ENCODE measurements at places on chromosomes 7 and 10.

- DNase-seq, result no peak
These were observed 415.3 kb upstream of the NRP1 start for GRCh38 chr10:33749790-33750189.

- DNase-seq, result no peak
These were observed 237.4 kb downstream of the ELMO1 start for GRCh38 chr7:37211097-37211880.

DNA sequence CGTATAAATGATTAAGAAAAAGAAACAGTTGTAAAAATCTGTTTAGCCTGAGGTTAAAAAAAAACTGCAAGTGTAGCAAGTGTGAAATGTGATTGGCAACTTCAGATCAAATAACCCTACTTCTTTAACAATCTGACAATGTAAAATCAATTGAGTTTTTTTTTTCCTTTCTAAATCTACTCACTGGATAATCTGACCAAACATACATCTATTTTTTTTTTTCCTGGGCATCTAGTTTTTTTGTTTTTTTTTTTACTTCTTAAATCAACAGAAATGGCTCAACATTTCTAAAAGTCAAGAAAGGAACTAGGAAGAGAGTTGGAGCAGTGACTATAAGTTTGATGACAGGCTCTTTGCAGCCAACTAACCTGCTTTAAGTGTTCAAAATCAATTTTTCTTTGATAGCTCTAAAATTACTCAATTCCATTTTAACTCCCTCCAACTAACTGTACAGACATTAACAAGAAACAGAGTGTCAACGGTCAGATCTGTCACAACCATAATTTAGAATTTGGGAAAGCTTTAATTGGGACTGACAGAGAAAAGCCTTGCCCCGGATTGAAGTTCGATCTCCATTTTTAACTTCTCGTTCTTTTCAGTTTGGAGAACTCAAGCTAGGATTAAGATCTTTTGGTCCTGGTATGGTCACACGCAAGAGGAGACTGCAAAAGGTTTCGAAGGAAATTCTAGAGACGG lies 1.2 kb downstream of the ARL3 start:
- DNase-seq, result no peak

DNA sequence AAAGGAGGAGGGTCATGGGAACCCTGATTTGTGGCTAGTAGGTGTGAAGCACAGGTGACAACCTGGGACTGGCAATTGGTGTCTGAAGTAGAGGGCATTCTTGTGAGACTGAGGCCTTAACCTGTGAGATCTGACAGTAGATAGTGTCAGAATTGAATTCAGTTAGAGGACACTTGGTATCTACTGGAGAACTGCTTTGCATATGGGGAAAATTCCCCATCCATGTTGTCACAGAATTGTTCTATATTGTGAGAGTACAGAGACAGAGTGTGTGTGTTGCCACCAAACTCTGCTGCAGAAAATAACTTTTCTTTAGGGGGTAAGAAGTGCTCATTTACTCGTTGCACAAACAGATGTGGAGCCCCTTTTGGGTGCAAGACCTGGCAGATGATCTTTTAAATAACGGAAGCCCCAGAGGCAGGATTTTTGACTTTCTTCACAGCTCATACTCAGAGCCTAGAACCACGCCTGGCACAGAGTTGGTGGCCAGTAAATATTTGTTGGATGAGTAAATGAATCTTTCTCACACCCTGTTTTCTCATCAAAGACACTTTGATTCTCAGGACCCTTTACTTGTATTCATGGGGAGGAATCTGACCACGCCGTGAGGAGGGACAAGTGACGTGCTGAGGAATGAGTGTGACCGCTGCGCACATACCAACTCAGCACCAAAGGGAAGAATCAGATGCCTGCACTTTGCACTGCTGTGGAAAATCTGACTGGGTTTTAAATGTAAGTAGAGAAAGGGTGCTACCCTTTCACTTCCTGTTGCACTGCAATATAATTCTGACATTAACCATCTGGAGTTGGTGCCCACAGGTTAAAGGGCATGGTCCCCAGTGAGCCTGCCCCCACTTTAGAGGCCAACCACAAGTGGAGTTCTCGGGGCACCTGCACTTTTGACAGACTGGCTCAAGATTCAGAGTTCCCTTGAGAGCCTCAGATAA lies 39.2 kb upstream of the SDHAF3 start:
- DNase-seq, result no peak

DNA sequence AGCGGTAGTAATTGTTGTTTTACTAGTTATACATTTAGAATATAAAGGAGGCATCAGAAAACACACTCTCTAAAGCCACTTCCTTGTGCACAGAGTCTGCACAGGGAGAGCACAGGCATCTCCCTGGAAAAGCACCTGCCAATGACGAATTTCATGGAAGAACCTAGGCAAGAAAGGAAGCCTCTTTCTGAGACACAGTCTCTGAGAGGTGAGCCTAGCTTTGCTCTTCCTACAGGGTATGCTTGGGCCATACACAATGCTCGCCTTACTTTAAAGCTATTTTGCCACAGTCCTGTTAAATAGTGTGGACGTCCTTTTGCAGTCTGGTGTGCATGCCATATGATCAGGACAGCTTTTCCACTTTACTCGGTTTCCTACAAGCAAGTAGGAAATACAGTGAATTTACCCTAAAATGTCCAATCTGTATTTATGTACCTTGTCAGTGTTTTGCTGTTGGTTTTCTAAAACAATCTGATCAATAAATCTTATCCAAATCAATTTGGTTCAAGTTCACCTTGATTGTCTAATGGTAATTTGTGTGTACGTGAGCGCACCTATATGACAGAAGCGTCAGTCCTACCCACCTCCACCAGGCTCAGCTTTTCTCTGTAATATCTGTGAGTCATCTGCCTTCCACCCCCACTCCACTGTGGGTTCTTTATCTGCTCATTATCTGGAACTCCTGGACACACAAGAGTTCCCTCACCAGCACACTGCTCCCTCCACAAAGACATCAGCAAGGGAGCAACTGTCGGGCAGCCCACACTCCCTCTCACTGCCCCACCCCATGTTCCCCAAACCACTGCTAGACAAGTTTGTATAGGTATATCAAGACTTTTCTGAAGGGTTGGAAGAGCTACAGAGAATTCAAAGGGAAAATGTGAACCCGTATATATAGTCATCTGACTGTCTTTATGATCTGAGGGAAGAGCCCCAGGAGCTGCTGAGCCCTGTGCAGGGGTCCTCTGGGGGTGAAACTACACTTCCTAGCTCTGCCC lies 65.2 kb downstream of the KLHDC10 start:
- DNase-seq, result no peak

- no peak for DNase-seq
These were observed 1.5 kb downstream of the FAM131B start for GRCh38 chr7:143360788-143361551.

- DNase-seq, result no peak
These were observed 60.3 kb upstream of the RAB11FIP2 start for GRCh38 chr10:118107040-118107439.

DNA sequence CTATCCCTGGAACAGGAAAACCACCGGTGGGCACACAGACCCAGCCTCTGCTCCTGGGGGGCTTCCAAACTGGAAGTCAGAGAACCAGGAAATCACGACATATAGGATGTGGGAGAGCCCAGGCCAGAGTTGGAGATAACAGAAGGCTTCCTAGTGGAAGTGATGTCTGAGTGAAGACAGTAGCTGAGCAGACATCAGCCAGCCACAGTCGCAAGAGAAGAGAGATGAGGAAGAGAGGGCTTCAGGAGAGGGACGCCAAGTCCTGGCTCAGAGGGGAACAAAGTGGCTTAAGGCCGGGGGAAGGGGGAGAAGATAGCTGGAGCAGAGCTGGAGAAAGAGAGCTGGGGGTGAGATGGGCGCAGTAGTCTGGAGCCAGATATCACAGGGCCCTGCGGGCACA lies 30.9 kb upstream of the ELN start:
- DNase-seq, result no peak

- DNase-seq, result no peak
These were observed 65.3 kb downstream of the RELN start for GRCh38 chr7:103924184-103924583.

DNA sequence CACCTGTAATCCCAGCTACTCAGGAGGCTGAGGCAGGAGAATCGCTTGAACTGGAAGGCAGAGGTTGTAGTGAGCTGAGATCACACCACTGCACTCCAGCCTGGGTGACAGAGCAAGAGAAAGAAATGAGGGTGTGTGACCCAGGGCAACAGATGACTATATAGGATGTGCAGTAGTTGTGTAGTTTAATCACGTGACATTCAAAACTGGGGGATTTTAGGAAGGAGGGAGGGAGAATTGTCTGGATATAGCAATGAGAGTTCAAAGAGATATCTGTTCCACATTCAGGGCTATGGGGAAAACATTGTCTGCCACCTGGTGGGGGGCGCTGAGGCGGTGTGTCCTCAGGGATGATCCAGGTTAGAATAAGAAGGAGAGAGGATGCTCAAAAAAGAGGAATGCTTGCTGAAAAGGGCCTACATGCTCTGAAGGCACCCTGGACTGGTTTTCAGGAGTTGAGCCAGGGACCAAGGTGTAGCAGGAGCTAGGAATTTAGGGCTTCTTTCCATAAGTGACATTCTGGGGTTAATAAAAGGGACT lies 7.8 kb upstream of the ZYX start:
- DNase-seq, result no peak

DNA sequence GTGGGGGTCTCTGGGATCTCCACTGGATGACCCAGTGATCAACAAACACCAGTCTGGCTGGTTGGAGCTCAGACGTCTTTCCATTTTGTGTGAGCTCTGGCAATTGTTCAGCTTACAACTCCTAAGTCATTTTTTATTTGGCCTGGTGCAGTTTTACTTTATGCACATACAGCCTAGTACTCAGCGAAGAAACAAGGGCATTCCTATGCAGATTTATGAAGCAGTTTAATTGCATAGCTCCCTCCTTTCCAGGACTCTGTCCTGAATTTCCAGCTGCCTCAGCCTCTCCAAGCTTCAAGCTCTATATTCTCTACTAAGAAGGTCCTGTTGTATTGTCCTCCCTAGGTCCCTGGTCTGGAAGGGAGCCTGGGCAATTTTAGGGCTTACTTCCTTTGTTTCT lies 145.6 kb upstream of the GALNT17 start:
- DNase-seq, result no peak

DNA sequence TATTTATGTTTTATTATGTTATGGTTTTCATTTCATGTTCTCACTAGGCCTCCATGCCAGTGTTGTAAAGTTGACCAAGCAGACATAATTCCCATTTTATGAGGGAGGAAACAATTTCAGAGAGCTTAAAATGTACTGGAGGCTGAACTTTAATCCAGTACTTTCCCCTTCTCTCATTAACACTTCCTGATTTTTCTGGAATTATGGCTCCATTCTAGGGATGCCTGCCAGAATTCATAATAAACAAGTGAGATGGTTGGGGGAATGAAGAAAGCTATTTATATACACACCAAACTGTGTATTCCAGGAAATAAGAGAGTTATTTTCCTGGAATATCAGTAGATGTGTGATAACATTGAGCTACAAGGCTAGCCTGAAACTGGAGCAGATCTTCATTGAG lies 6.9 kb downstream of the TMEM236 start:
- DNase-seq, result no peak

DNA sequence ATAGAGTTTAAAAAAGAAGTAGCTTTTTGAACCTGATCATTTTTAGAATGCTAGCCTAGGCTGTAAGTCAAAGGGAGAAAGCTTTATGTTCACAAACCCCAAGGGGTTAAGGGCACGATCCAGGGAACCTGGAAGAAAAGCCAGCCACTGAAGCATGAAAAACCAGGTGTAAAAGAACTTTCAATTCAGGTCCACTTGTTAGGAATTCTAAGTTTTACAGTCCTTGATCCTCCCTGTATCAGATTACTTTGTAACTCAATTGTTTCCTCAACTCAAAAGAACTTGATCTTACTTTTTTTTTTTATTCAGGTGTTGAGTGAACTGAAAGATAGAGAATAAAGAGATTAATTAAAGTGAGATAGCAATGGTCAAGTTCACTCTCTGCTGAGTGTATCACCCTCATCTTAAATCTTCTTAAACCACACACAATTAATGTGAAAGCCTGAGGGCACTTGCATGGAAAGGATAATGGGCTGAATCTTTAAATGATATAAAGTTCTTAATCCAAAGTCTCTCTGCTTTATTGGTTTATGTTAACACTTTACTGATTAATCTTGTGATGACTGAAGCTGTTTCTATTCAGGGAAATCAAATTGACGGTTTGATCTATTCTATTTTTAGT lies 672.2 kb upstream of the LRRN3 start:
- DNase-seq, result no peak

DNA sequence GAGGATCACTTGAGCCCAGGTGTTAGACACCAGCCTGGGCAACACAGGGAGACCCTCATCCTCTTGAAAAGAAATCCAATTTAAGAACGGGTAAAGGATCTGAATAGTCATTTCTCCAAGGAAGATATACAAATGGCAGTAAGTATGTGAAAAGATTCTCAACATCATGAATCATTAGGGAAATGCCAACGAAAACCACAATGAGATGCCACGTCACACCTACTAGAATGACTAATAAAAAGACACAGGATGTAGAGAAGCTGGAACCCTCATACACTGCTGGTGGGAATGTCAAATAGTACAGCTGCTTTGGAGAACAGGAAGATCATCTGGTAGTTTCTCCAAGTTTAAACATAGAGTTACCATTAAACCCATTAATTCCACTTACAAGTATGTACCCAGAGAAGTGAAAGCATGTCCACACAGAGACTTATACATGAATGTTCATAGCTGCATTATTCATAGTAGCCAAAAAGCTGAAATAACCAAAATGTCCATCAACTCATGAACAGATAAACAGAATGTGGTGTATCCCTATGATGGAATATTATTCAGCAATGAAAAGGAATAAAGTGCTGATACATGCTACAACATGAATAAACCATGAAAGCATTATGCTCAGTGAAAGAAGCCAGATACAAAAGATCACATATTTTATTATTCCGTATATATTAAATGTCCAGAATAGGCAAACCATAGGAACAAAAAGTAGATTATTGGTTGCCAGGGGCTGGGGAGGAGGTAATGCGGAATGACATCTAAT lies 13.1 kb upstream of the ZMIZ2 start:
- peak; percentile 93 for DNase-seq

DNA sequence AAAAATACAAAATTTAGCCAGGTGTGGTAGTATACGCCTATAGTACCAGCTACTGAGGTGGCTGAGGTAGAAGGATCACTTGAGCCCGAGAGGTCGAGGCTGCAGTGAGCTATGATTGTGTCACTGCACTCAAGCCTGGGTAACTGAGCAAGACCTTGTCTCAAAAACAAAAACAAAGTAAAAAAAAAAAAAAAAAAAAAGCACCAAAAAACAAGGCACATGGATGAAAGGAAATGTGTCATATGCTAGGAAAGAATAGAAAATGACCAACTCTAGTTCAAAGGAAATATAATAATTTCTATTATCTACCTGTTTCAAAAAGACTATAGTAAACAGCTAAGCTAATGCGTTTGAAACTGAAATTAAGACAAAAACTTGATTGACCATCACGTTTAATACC lies 33.8 kb downstream of the UBE2H start:
- no peak for DNase-seq

All from HCT116 (cell line).